Naive thymus-derived CD4-positive, alpha-beta T cell (primary cell): ENCODE measurements at places on chromosomes 13 and 19. TPM values are rescaled to one million over a fixed set of nuclear protein-coding genes. Genes with fewer than 3 reads are reported as not detected.

The PRKCG gene
- total RNA-seq: 1.6 TPM

The OR7A5 gene
- total RNA-seq: not detected

The CACNG6 gene
- not detected in 2 replicates for total RNA-seq

The MBD3L3 gene
- not detected for total RNA-seq

The TBXA2R gene
- total RNA-seq: 5.9 TPM

The C13orf42 gene
- total RNA-seq: not detected in 2 replicates

The PLEKHJ1 gene
- total RNA-seq: 32.9 TPM

The ADPRHL1 gene
- total RNA-seq: 0.72 TPM

The CASP14 gene
- not detected for total RNA-seq

The CPAMD8 gene
- 3.2 TPM for total RNA-seq

The KLF5 gene
- total RNA-seq: 12.8 TPM

The CGB5 gene
- total RNA-seq: not detected

The WDR18 gene
- 63.8 TPM for total RNA-seq

The CEACAM6 gene
- total RNA-seq: not detected

The PRTN3 gene
- total RNA-seq: not detected
